NCI-H2107 (cell line): ENCODE measurements at places on chromosomes 11 and 22.

DNA sequence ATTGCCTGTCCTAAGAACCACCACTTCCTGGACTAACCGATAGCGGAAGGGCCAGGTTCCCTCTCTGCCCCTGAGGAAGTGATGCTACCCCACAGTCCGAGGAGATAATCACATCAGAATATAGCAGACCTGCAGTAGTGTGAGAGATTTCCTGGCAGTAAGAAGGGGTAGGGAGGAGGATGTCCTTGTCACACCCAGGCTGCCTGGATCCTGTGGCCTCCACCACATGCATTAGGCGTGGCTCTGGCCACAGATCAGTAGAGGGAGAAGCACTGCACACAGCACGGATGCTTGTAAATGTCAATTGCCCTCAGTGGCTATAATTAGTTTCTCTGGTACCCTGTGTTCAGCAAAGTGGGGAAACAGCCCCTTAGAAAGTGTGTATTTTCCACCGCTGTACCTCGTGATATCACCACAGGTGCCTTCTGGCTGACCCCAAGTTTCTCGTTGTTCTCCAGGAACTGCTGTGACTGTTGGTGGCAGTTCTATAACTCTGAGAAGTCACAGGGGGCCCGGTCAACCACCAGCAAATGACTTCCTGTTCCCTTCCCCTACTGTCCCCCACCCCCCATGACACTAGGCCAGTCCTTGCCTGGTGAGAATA is 61.8 kb downstream of the UBASH3B start:
- DNase-seq, result no peak

- DNase-seq, result no peak
Observed at GRCh38 chr22:23485490-23485889, 94.6 kb downstream of the IGLL1 start.

DNA sequence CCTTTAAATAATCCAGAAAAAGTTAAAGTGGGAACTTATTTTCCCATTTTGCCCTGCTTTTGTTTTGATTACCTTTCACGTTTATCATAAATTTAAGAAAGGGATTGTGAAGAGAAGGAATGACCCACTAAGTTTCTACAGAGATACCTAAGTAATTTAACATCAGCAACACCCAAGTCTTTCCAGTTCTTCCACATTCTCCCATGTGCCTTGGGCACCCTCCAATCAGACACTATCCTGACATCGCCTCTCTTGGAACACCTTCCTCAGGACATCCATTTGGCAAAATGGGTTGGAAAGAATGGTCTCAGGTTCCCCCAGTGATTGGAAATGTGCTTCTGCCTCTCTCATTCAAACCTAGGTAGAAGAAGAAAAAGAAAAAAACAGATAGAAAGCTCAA is 6.3 kb downstream of the BBOX1 start:
- DNase-seq, result no peak

DNA sequence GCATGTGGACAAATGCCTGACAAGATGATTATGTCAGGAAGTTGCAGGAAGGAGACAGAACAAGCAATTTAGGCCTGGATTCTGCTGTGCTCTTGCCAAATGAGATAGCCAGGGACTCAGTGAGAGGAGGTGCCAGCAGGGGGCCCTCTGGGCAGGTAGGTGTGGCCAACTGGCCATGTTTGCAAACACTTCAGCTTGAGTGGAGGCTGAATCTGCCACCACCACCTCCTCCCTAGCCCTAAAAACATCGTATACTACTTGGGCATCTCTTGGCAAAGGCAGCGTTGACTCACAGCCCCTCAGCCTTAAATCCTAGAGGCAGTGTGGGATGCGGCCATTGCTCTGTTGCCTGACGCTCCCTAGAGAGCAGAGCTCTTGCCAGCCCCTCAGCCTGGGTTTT is 95.1 kb upstream of the PLET1 start:
- peak; percentile 32 for DNase-seq

DNA sequence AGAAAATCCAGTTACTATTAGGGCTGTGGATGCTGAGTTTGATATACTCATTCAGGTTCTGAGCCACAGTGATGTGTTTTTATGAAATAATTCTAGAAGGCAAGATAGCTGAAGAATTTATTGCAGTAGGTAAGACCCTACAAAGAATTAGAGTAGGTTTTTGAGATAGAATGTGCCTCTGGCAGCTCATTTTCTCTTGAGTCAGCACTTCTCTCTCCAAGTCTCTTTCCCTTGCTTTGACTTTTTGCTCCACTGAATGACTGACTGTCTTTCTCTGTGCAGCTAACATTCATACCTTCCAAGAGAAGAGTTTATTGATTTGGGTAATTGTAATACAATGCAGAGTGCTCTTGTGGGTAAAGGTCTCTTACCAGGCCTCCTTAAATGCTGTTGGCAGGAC is 48.0 kb upstream of the C11orf87 start:
- no peak for DNase-seq

GRCh38 chr11:93481696-93482095 is 61.5 kb downstream of the SMCO4 start:
- DNase-seq, result no peak
